Fibroblast of skin of right quadriceps (primary cell): ENCODE measurements at places on chromosomes 2 and 18.

- no peak for DNase-seq
These were observed 246.1 kb downstream of the DYSF start for GRCh38 chr2:71699428-71699827.

GRCh38 chr18:78984941-78985784, 5.5 kb downstream of the SALL3 start:
- DNase-seq = no peak

DNA sequence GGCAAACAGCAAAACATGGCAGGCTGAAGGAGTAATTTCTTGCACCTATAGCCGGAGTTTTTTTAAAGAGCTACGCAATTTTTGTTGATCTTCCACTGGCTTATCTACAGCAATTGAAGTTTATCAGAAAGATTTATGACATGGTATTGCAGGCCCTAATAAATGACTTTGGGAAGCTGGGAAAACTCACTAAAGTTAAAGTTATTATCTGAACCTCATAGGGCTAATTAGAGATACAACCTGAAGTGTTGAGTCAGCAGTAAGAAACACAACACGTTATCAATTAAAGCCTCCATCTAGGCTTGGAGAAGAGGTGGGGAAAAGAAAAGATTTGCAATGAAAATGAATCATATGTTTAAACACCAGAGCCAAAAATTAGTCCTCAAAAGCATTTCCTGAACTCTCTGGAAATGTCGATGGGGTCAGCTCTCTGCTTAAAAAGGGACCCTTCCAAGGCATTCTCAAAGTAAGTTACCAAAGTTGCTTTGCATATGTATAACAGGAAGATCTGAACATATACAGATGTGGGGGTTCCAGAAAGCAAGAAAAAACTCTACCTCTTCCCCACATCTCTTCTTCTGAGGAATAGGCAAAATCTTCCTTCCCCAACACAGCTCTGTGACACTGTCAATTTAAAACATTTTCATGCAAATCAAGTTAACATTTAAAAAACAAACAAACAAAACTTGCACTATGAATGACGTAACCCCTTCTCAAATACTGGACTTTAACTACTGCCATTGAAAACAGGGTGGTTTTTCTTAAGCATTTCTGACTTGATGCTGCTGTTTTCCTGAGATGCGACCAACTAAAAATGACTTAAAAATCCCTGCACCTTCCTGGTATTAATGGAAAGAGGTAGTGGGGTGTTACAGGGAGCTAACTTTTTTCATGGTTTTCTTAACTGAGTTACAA, 915.6 kb downstream of the NRXN1 start:
- no peak for DNase-seq

GRCh38 chr2:233381638-233381995, 27.3 kb downstream of the DGKD start:
- no peak for DNase-seq

DNA sequence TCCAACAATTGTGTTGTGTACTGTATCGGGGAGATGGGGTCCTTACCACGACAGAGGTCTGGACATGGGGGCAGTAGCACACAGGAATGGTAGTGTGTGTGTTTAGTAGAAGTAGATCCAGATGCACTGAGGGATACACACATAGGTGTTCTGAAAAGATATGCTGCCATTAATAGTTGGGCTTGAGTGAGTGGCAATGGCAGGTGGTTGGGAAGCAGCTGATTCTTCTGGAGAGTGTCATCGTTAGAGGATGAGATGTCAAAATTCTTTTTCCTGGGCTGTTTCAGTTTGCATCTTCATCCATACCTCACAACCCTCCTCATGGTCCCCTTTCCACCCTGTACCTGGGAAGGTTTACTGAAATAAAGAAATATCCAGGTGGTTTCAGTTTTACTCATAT, 66.6 kb downstream of the UGGT1 start:
- no peak for DNase-seq

- no peak for DNase-seq
These were observed 39.7 kb upstream of the NABP1 start for GRCh38 chr2:191638079-191638801.

DNA sequence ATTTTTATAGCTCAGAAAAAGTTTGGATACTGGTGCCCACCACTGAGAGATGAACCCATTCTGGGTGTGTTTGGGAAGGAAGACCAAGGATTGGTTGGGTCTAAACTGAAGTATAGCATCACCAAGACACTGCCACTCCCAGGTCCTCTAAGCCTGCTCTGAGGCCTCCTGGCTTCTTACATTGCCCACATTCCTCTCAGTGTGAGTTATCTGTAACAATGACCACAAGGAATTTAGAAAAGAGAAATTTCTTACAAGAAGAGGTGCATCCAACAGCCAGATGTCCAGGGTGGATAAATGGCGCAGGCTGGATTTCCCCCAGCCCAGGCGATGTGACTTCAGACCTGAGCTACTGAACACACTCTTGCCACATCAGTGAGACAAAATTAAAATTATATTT, 1.6 kb upstream of the GPR45 start:
- DNase-seq = peak; percentile 92

DNA sequence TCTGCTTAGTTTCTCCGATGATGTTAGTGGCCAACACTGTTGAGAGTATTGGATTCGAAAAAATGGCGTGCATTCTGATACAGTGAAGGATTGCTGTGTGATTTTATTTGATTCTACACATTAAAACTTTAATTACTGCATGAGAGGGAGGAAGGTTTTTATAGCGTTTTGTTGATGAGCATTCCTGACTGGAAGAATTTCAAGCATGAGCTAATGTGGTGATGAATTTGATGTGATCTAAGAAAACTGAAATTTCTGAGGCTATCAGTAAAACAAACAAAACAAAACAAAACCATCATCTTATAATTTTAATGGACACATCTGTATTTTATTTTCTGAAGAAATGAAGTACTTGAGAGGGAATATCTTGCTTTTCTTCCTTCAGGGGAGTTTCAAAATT, 59.6 kb downstream of the ITGB6 start:
- peak; percentile 50 for DNase-seq

- DNase-seq = no peak
These were observed 3.7 kb downstream of the STEAP3 start for GRCh38 chr2:119227346-119227745.

DNA sequence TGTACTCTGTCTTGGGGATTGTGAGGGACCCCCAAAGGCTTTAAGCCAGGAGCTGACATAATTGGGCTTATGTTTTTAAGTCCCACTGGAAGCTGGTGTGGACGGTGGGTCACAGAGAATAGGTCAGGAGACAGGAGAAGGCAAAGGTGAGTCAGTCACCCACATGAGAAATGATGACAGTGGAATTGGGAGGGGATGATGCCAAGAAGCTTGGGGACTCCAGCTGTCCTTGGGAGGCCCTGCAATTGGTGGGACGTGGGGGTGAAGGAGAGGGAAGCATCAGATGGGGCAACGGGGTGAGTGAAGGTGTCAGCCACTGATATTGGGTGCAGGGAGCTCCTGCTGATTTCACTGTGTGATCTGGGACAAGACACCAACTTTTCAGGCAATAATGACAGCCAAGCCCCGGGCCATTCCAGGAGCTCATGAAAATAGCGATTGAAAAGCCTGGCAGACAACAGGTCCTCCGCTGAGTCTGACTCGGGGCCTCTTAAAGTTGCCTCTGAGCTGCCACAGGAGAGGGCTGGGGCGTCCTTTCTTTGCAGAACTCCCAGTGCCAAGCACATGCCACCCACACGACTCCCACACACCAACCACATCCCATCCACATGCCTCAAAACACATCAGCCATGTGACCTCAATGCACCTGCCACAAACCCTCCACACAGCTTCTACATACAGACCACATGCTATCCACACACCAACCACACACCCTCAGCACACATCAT, 13.4 kb downstream of the TNS1 start:
- no peak for DNase-seq

DNA sequence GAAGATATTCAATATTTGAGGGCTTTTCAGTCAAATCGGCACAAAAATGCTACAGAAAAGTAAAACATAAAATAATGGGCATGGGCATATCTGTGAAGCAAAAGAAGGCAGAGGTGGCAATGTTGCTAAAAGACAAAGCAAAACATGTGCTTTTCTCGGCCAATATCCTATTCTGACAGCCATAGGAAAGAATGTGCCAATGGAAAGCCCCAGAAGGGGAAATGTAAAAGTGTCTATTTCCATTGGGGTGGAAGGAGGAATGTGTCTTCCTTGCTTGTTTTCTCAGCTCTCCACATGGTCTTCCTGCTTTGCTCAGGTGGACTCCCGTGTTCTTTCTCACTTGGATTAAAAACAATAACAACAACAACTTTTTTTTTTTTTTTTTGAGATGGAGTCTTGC, 13.7 kb upstream of the PER2 start:
- no peak for DNase-seq

DNA sequence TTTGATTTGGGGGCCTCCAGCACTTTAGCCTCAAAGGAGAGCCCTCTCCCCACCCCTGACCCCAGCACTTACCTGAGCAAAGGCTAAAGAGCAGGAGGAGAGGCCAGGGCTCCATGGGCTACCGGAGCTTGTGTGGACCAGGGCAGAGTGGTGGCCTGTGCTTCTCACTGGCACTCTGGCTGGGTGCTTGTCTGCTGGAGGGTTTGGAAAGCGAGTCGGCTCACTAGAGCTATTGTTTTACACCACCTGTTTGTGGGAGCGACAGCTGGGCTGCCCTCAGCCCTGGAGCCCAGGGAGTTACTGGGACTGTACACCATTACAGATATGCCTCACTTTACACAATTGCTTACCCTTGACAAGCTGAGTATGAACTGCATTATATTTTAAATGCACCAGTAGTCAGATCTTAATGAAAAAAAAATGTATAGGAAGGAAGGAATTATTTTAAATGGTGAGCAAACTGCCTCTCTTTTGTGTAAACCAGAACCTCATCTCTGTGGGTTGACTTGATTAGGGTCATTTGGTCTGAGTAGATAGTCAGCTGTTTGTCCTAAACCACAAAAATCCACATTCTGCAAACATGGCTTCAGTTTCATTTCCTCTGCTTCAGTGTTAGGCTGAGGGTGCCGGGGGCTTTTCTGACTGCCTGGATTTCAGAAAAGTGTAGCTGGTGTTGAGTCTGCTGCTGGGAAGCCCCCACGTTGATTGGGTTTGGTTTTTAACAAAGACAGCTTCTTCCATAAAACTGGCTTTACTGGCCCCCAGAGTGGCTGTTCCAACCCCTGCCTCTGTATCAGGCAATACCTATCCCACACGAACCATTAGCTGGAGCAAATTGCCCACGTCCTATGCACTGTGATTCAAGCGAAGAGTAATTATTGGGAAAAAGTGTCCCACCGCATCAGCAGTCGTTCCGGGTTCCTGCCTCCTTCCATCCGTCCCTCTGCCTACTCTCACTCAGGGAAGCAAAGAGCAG, at the start of gene CHRNA1:
TSS of gene CHRNA1 (minus strand) at position 193 of the 976 bp plus-strand sequence. CDS start at position 115, 78 bp downstream.
- DNase-seq = peak; percentile 64

- DNase-seq = no peak
These were observed 10.6 kb downstream of the COL5A2 start for GRCh38 chr2:189168856-189169499.

- DNase-seq = no peak
These were observed 17.6 kb upstream of the SLC9A2 start for GRCh38 chr2:102601730-102602129.

DNA sequence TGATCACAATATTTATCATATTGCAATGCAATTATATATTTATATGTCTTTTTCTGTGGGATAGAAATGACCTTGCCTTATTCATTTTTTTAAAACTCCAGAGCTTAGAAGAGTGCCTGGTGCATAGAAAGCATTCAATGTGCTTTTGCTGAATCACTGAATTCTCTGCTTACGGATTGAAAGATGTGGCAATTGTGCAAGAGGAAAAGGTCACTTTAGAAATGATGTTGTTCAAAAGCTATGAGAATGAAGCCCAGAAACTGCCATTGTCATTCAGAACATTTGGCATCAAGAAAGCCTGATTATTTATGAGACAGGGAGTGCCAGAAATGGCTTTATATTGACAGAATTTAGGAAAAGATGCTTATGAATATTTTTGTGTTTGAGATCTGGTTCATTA, 678.6 kb upstream of the CDH2 start:
- DNase-seq = peak; percentile 27

GRCh38 chr18:22191923-22192322, 22.5 kb downstream of the GATA6 start:
- DNase-seq = peak; percentile 15

- no peak for DNase-seq
These were observed 868.1 kb upstream of the CNTNAP5 start for GRCh38 chr2:123157016-123157415.

DNA sequence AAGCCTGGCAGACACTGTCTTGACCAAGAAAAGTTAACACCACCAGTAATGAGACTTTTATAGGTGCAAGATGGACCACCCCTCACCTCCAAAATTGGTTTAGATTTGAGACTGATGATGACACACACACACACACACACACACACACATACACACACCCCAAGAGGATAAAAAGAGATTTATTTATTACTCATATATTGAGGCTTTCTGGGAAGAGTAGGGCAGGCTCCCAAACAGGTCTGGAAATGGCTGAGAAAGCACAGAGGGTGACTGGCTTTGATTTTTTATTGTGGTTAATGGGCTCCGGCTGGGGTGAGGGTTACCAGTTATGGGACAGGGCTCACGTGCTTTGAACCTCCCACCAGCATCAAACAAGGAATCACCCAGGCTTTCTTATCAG, 54.2 kb upstream of the ADAM23 start:
- DNase-seq = no peak

DNA sequence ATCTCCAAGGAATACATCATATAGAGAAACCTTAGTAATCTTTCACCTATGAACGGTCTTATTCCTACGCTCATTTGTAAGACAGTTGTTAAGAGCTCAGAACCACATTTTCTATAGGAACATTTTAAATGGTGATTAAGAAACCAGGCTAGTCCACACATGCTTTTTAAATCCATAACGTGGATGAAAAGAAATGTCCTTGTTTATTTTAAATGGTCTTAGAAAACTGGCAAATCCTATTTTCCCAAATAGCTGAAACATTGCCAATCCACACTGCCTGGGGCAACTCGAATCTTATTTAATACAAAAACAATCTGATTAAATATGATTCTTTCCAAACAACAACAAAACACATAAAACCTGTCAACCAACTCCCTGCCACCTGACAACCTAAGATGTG, 23.7 kb downstream of the METTL8 start:
- DNase-seq = no peak

DNA sequence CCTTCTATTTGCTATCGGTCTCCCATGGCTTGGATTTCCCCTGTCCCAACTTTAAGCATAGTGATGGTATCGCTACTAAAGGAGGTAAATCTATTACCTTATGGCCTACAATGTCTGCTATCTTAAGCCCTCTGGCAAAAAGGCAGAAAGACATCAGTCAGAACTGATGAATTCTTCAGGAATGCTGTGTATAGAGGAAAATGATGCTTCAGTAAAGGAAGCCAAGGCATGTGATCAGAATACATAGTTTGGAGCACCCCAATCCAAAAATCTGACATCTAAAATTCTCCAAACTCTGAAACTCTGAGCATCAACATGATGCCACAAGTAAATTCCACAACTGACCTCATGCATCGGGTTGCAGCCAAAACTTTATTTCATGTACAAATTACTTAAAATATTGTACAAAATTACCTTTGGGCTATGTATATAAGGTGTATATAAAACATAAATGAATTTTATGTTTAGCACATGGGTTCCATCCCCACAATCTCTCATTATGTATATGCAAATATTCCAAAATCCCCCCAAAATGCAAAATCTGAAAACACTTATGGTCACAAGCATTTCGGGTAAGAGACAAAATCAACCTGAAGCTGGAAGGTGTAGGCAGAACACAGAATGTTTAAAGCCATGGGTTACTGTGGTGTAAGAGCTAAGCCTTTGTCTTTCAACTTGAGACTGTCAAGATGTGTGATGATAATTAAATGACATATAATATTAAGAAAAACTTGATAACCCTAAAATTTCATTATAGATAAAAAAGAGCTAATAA, 66.2 kb downstream of the CUL3 start:
- DNase-seq = peak; percentile 72
